ENCODE measurements at places on chromosomes 7 and 10.

DNA sequence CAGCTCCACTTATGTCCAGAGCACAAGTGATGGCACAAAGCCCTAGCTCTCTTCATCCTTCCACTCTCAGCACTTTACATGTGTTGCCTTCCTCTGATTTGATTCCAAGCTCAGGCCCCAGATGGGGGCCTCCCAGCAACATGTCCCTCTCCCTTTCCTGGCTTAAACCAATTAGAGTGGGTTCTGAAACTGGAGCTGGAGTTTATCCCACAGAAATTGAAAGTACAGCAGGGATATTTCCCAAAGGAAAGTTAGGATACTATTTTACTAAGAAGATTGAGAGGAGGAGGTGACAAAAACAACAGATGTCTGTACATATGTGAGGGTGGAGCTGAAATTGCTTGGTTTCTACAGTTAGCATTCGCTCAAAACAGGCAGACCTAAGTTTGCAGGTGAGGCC lies 724.6 kb downstream of the AUTS2 start:
- DNase-seq = no peak

DNA sequence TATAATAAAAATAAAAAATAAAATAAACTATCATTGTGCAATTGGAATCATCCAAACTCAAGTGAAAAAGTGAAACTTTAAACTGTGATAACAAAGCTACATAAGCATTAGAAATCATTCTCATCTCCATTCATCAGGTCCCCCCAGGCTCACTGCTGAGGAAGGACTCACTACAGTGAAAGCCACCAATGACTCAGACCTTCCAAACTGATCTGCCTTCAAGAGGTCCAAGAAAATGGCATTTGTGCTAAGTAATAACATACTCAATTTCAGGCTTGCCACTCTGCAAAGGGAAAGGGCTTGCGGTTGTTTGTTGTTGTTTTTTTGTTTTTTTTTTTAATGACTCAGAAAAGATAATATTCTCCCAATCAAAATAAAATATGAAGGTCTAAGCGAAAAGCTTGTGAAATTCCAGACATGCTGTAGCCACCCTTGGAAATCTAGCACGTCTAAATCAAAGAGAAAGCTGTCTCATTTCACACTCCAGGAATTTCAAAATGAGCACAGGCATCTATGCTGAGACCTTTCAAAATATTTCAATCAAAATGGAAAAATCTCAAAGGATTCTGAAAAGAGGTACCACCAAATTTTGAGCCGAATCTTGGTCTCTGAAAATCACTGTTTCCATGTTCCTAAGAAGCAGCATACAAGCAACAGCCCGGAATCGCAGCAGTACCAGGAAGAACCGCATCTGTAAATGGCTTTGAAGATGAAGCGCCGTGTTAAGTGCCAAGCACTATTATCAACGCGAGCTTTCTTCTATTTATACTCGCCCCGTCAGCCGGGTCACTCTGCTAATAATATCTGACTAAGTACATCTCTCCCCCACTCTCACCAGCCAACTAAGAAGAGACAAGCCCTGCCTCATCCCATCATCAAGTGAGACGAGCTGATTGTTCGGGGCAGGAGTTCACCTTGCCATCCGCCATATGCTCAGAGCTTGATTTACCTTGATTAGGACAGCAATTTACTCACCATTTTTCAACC lies 13.5 kb downstream of the SFMBT2 start:
- DNase-seq = no peak

GRCh38 chr7:49931627-49932026 lies 158.2 kb downstream of the VWC2 start:
- DNase-seq = no peak

GRCh38 chr7:15862781-15863165 lies 176.3 kb upstream of the MEOX2 start:
- DNase-seq = peak; percentile 47

DNA sequence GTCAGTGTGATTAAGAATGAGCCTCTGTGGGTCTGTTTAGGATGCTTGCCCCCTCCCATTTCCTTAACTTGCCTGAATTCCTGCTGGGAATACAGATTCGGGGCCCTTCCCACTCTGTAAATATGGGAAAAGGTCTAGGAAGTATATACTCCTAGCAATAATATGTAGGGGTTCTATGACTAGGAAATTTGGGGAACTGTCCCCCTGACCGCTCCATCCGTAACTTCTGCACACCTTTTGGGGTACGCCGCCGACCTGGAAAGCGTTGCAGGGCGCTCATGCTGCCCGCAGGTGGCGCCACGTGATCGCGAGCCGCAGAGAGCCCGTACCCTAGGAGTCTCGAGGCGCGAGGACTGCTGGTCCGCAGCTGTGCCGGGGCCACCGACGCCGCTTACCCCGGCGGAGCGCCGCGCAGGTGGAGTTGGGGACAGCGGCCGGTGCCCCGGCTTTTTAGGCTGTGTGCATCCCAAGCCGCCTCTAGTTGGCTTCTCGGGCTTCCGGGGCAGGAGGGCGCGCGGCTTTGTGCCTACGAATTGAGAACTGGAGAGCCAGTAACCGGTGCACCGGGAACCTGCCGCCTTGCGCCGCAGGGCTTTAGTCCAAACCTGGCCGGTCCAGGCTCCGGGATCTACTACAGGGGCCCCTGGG lies 656 bp upstream of the CNNM2 start:
- DNase-seq = peak; percentile 78

DNA sequence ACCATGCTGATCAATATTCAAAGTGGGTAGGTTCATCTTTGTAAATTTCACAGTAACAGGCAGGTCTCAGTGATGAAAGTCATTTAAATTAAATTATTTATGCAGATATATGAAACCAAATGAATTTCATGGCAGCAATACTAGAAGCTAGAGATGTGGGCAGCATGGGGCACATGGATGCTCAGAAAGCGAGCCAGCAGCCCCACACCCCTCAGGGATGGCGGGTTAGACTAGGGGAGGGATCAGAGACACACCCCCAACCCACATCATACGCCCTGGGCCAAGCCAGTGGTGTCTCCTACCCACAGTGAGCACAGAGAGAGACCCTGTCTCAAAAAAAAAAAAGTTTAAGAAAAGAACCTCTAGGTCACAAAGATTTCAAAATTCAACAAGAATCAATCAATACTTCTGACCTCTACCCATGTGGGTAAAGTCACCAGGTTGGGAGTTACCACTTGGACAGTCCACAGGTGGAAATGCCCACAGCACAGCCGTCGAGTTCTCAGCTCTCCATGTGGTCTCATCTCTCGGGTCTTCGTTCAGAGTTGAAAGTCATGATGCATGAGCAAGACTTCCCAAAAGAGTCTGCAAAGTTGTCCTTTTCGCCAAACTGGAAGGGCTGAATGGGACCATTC lies 79.3 kb upstream of the PPP2R2D start:
- no peak for DNase-seq

Data from lung microvascular endothelial cell (primary cell).